ENCODE measurements at places on chromosomes 4 and X.

GRCh38 chr4:46999566-46999965, 6.2 kb upstream of the GABRA4 start:
- DNase-seq: no peak

DNA sequence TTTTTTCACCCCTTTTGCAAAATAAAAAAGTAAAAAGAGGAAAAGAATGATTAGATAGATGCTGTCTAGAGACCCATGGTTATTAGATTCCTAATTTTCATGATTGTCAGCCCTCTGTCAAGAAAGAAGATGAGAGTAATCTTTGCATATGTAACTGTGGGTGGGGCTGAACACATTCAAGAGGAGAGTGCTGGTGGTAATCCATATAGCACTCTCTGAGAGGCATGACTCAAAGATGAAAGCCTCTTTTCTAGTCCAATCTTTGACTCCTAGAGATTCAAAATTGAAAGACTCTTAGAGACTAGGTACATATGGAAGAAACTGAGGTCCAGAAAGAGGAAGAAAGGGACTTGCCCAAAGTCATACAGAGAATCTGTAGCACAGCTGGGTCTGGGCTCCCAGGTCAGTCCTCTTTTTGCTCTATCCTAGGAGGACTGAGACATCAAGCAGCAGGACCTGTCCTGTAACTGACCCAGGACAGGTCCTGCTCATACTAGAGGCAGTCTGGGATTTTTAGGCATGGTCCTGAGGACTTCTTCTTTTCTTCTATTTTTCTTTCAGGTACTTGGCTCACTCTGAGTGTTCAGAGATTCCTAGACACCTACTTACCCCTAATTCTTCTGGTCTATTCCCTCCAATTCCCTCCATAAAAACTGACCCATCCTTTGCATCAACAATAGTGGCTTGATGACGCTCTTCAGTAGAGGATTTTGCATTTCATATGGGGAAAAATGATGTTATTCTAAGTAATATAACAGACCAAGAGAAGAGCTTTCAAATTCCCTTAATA, 23.8 kb downstream of the VSIG4 start:
- no peak for DNase-seq

DNA sequence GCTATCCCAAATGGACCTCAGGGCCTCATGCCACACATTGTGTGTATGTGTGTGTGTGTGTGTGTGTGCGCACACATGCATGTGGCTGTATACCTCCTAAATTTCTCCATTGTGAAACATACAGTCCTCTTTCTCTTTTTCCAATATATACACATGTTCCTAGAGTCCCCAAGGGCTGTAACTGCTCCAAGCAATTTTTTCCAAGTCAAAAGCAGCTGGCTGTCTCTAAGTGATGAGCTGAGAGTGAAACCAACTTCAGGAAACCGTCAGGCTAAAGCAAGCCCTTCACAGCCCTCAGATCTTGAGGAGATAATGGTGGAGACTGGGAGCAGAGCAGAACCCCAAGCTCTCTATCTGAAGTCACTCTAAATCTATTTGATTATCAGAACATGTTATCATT, 496.1 kb upstream of the DIPK2B start:
- no peak for DNase-seq

DNA sequence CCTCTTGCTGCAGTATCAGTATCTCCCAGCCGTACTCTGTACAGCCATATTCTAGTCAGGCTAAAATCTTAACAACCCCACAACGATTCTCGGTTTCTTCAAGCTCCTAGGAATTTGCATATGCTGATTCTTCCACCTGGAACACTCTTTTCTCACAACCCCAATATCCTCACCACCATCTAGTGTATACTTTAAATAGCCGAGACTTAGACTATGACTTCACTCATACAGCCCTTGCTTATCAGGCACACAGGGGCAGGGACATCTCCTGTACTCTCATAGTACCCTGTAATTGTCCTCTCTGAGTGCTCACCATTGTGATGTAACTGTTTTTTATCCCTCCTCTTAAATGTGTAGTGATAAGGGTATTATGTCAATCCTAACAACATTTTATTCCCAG, 2126.4 kb upstream of the TENM3 start:
- DNase-seq: no peak

- no peak for DNase-seq
Observed at GRCh38 chr4:42716996-42717395, 60.1 kb upstream of the ATP8A1 start.

GRCh38 chr4:23819041-23819511, 70.8 kb downstream of the PPARGC1A start:
- DNase-seq: no peak

DNA sequence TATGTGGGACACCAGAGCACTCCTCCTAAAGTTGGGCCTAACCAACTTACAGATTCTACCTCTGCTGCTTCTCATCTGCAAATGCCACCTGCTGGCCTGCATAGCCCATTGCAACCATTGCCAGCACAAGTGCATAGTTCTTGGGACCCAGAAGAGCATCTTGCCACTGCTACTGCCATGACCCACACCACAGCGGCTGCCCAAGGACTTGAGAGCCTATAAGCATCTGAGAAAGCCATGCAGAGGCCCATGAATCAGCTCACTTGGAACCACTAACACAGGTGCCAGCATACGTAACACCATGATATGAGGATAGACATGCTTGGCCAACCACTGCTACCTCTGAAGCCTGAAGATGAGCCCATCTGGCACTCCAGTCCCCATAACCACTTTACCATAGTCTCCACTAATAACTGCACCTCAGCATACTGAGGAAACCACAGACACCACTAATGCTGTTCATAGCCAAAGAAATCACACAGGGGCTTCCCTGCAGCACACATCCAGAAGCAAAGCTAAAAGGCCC, 258.1 kb upstream of the AGTR2 start:
- DNase-seq: no peak

DNA sequence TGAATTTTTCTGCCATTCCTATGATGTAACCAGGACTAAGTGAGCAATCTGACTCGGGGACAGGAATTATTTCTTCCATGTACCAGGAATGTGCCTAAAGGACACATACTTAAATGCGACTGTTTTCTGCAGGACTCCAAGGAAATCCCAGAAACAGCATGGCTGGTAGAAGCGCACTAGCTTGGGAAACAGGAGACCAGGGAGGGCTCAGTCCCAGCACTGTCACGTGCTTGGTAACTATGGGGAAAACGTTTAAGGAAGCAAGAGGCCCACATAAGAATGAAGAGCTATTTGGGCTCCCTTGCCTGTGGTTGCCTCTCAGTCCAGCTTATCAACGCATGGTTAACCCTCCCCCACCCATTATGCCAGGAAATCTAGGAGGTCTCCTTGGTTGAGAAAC, 19.6 kb downstream of the MPP1 start:
- DNase-seq: no peak

DNA sequence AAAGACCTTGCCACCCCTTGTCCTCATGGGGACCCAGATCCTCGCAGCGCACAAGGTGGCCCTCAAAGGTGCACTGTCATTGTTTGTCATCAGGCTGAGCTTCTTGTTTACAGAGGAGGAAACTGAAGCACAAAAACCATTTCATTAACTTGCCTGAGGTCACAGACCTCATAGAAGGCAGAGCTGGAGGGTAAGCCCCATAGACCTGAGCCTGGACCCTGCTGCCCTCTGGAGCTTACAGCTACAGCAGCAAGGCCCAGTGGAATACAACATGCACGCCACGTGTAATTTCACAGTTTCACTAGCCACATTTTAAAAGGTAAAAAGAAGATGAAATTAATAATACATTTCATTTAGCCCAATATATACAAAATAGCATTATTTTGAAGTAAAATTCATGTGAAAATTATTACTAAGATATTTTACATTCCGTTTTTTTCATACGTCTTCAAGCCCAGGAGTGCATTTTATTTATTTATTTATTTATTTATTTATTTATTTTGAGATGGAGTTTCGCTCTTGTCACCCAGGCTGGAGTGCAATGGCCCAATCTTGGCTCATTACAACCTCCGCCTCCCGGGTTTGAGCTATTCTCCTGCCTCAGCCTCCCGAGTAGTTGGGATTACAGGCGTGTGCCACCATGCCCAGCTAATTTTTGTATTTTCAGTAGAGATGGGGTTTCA, 8.8 kb downstream of the JAKMIP1 start:
- DNase-seq: no peak

GRCh38 chr4:40800064-40800463, 50.3 kb downstream of the NSUN7 start:
- no peak for DNase-seq

GRCh38 chr4:2436301-2436700, 17.5 kb downstream of the CFAP99 start:
- DNase-seq: peak; percentile 72

- no peak for DNase-seq
Observed at GRCh38 chr4:20809812-20810211, 109.6 kb downstream of the PACRGL start.

DNA sequence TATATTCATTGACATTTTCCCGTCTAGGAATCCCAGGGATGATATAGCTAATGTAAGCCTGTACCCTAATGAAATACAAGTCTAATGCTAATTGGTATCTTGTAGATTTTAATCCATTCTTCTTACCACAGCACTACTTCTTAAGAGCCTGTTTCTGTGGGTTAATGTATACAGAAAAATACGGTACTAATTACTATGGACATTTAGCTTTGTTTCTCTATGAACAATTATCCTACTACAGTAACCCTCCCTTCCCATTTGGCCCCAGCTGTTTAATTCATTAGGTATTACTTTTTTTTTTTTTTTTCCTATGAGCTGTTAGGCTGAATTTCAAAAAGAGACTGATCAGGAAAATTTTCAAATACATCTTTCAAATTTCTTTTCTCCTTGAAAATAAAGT, 245.1 kb upstream of the SLC7A11 start:
- no peak for DNase-seq

DNA sequence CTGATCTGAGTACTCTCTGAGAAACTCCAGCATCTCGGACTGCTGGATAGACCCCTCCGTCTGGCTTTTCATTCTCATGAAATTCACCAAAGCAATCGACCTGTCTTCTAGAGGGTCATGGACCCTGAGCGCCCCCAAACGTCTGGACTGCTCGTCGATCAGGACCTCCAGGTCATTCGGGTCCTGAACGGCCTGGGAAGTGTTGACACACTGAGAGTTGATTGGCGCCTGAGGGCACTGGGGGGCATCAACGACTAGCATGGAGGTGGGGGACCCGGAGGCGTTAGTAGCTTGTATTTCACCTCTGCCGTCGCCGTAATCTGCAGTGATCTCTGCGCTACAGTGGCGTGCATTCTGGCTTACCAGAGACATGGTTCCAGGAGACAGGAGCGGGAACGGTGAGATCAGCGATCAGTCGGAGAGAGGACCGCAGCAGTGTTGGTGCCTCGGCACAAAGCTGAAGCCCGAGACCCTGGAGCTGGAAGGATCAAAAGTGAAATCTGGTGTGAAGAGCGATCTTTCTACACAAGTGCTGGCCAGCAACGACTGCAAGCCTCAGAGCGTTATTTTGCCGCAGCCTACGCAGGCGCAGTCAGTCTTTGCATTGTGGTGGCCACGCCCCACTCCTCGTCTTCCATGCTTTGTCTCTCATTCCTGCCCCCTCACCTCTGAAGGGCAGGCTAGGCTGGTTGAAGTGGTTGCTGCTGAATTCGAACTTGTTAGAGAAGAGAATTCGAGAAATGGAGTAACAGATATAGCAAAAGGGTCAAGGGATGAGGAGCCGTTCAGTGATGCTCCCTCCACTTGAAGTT, at the start of gene MAGEE2:
Gene MAGEE2, minus strand, starts transcription at position 575 of the 812 bp plus-strand sequence. Its CDS starts 203 bp downstream, at position 372.
- DNase-seq: no peak
